ENCODE measurements at places on chromosomes 11 and 22.

DNA sequence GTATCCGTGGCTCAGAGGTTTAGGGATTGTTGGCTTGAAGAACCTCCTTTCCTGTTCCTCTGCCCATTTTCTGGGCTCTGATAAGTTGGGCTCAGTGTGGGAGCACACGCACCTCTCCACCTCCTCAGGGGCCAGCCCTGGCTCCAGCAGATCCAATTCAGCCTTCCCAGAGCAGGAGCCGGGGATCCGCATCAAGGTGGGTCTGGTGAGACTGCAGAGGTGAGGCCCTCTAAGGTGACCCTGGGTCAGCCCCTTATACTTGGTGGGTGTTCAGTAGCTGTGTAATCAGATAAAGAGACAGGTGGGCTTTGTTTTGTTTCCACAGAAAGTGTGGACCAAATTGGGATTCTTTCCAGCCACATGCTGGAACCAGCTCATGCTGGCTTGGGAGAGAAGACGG lies 1466.0 kb downstream of the TBC1D22A start:
- no peak for DNase-seq

- no peak for DNase-seq
These were observed 37.1 kb upstream of the CHST1 start for GRCh38 chr11:45702511-45702910.

DNA sequence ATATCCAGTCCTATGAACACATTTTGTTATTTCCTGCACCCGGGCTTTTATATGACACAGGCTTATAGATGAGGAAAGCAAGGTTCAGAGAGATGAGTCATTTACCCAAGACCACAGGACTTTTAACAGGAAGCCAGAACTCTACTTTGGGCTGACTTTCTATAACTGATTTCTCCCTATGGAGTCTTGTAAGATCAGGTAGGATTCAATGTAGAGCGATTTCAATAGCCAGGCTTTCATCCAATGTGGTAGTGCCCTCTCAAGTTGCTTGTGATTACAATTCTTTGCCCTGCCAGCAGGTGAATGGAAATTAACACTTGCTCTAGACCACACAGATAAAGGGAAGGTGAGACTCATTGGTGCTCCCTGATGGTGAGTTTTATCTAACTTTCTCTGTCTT lies 378.3 kb downstream of the INSC start:
- no peak for DNase-seq

DNA sequence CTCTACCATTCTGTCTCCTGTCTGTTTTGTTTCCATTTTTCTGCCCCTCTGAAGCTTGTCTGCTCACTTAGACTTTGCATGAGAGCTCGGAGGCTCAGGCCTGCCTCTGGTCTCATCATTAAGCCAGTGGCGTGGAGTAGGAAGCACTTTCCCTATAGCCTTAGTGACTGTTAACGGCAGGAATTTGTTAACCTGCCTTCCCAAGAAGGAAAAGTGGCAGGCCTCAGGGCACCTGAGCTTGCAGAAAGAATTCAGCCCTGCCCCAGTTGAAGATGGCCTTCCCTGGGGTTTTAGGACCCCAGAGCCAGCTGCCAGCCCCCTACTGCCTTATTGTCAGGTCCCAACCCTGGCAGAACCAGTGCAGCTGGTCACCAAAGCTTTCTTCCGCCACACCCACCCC lies 93.2 kb downstream of the PKNOX2 start:
- DNase-seq: no peak

DNA sequence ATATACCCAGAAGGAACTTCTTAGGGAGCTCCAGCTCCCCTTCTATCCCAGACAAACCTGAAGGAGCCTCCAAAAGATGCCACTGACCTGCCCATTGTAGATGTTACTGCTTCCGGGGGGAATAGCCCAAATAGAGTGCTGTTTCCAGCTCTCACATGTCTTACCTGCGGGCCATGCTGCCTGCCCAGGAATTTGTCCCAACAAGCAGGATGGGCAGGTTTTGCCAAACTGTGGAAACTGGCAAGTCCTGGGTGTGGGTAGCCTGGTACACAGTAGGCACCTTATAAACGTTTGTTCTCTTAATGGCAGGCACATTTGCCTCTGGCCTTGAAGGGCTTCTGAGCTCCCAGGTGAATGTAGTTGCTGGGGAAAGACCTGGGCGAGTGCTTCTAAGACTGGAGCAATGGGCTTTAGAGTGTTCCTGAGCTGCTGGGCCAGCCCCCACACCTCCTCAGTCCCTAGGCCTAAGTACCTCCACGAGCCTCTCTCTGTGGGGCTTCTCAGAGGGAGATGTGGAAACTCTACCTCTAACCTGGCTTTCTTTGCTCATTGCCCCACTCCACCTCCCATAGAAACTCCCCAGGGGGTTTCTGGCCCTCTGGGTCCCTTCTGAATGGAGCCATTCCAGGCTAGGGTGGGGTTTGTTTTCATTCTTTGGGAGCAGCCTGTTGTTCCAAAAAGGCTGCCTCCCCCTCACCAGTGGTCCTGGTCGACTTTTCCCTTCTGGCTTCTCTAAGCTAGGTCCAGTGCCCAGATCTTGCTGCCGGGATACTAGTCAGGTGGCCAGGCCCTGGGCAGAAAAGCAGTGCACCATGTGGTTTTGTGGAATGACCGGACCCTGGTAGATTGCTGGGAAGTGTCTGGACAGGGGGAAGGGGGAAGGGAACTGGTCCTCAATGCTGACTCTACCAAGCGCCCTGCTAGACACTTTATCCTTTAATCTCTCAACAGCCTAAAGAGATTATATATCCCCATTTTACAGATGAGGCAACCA lies 37.2 kb downstream of the LIMK2 start:
- DNase-seq: peak; percentile 74

GRCh38 chr11:65212226-65212801 lies 30.6 kb downstream of the CAPN1 start:
- no peak for DNase-seq

DNA sequence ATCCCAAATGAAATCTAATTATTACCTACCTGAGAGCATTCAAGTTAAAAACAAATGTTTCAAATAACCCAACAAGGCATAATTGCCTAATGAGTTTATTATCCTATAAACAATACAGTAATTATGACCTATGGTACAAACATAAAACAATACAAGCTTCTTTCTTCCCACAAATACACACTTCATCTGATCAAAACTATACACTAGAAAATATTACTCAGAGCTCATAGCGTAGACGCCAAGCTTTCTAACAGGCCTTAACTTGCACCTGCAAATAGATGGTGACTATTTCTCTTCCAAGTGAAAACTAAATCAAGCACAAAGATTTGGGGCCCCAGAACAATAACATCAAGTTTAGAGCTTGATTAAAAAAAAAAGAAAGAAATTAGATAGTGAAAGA lies 78.1 kb downstream of the SOX6 start:
- peak; percentile 81 for DNase-seq

GRCh38 chr11:35932681-35933319 lies 11.1 kb upstream of the LDLRAD3 start:
- DNase-seq: peak; percentile 83

- no peak for DNase-seq
These were observed 49.4 kb downstream of the PTPRJ start for GRCh38 chr11:48029681-48030290.

GRCh38 chr22:36329254-36330078 lies 58.3 kb downstream of the MYH9 start:
- peak; percentile 97 for DNase-seq

GRCh38 chr11:102240502-102240901 lies 76.8 kb upstream of the BIRC3 start:
- DNase-seq: no peak

DNA sequence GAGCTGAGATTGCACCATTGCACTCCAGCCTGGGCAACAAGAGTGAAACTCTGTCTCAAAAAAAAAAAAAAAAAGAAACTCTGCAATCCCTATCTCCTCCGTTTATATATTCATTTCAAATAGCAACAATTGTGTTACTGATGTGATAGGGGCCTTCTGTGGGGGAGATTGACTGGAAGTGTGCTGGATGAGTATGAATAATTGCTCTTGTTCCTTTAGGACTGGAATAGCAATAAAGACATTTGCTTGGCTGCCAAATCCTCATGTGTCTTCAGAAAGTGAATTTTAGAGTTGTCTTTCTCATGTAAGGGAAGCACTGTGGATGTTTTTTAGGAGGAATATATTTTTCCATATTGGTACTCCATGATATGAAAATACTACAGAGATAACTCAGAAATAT lies 21.1 kb upstream of the ME3 start:
- DNase-seq: no peak

GRCh38 chr11:123033895-123034294 lies 28.0 kb downstream of the HSPA8 start:
- peak; percentile 33 for DNase-seq

DNA sequence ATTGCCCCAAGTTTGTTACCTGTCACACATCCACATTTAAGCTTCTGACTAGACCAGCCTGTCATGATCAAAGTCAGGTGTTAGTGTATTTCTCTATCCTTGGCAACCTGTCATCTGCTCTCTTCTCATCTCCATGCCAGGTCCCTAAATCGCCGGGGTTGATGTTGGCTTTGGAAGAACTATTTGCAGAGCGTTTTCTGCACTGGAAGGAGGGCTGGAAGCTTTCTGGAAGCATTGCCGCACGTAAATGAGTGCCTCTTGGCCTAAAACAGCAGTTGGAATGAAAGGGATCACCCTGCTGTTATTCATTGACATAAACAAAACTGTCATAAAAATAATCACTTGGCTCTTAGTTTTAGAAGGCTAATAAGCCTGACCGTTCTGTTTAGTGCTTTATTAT lies 1.4 kb downstream of the TTC12 start:
- DNase-seq: no peak

- peak; percentile 75 for DNase-seq
These were observed 53.4 kb upstream of the CCND1 start for GRCh38 chr11:69587454-69588090.

DNA sequence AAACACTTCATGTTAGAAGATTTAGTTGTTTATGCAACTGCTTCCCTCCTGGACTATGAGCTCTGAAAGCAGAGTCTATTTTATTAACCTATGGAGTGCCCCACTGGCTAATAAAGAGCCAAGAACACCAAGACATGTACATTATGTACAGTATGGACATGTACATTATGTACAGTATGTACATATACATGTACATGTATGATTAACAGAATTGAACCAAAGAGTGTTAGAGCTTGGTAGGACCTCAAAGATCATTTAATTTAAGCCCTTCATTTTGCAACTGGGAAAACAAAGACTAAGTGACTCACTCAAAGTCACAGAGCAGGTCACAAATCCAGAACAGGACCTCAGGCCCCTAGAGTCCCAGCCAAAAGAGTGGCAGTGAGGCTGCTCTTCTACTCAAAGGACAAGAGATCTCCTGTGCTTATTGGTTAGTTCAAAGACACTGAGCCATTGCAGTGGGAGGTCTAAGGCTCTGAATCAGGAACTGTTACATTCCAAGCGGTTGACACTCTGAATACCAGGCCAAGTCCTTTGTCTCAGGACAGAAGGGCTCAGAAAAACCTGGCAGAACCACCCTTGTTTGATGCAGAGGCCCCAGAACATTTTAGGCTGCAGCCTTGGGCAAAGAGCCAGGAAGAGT lies 103.8 kb downstream of the FAM168A start:
- DNase-seq: peak; percentile 88

- no peak for DNase-seq
These were observed 18.4 kb downstream of the ARHGAP42 start for GRCh38 chr11:100705447-100705846.

DNA sequence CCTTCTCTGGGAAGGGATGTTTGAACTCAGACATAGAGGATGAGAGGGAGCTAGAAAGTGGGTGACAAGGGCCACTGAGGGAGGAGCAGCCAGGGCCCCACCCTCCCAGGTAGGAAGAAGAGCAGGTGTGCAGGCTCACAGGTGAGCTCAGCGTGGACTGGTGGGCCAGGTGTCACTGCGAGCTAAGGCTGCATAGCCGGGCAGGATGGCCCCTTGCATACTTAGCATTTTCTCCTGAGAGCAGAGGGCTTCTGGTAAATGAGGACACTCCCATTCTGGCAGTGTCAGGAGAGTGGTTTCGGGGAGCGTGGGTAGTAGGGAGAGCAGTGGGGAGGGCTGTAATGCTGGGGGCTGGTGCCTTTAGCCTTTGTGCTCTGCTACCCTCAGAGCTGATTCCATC lies 843.4 kb downstream of the TBC1D22A start:
- no peak for DNase-seq

DNA sequence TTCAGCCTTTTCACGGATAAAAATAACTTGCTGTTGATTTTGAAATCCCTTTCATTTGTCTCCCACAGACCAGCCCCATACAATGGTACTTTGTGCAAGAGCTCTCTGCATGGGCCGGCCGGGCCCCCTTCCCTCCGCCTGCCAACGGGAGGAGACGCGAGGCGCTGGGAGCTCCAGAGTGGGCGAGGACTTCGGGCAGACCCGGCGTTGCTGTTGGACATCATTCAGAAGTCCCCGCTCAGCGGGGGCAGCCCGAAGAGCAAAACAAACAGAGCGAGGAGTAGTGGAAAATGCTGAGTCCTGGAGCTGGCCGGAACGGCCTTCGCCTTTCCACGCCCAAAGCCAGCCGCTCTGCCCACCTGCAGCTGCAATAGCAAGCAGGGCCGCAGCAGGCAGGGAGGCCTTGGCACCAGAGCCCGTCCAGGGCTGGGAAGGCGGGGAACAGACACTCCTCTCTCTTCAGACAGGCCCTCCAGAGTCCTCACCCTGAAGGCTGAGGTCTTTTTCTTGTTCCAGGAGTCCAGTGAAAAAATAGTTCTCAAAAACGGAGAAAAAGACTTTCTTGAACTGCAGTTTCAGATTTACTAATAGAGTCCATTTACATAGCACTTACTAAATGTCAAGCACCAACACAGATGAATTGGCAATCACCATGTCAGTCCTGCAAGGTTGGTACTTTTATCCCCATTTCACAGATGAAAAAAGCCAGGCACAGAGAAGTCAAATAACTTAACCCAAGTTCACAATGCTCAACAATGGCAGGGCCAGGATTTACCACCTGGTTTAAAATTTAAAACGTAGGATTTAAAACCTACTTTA lies 135.5 kb downstream of the ETS1 start:
- no peak for DNase-seq

- no peak for DNase-seq
These were observed 7.3 kb downstream of the CACNA1I start for GRCh38 chr22:39577900-39578299.

DNA sequence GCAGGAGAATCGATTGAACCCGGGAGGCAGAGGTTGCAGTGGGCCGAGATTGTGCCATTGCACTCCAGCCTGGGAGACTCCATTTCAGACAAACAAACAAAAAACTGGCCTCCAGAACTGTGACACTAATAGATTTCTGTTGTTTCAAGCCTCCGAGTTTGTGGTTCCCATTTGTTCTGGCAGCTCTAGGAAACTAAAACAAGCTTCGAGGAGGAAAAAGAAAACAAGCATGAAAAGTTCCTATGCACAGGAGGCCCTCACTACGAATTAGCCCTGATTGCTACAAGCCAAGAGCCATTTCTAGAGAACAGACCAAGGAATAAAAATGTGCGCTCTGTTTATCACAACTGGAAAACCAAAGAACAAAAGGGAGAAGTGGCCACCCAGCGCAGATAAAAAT lies 47.8 kb upstream of the SHANK2 start:
- no peak for DNase-seq

GRCh38 chr11:83545494-83546260 lies 259.5 kb upstream of the CCDC90B start:
- DNase-seq: no peak

DNA sequence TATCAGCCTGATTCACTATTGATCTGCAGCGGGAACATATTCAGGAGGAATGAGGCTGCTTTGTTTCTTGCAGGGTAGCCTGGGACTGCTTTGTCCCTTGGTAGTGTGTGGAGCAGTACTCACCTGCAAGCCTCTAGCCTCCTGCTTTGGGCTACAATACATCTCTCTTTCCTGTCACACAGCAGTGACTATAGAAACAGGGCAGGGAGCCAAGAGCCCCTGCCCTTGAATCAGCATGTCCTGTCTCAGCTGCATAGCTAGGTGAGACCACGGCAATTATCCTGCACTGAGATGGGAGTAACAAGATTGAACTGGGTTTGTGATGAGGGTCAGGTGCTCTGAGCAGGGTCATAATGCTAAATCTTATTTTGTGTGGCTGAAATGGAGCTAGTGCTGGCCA lies 191.9 kb downstream of the NELL1 start:
- no peak for DNase-seq

Data from epithelial cell of esophagus (primary cell).